ENCODE measurements at places on chromosomes 2 and 18. TPM values are rescaled to one million over a fixed set of nuclear protein-coding genes. Genes with fewer than 3 reads are reported as not detected.

The MAP3K19 gene
- not detected for total RNA-seq

- DNase-seq, result no peak
Observed at GRCh38 chr2:55236992-55237543, 4.6 kb downstream of the RPS27A start.

- no peak for DNase-seq
Observed at GRCh38 chr2:46493971-46494250, 14.5 kb downstream of the TMEM247 start.

- DNase-seq, result no peak
Observed at GRCh38 chr2:45180779-45181178, 171.5 kb upstream of the SIX2 start.

DNA sequence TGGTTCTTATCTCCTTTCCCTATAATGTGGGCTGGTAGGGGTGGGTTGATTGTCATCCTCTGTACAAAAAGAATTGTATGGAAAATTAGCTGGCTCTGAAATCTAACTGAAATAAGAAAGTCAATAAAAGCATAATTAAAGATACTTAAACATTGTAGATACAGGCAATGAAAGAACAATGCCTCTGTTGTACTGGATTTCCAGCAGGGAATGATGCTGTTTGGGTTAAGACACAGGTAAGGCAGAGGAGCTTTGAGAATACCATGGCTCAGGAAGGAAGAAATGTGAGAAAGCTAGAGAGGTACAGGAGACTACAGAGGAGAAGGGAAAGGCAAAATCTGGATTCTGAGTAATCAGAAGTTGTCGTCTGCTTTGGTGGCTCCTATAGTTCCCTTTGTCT is 10.1 kb downstream of the DTNA start:
- no peak for DNase-seq

The COL4A3 gene
- total RNA-seq, result under 0.01 TPM

The ITPRIPL1 gene
- total RNA-seq, result 3.2 TPM

The SERPINB10 gene
- total RNA-seq, result not detected

The ABCG5 gene
- not detected for total RNA-seq

The MOGAT1 gene
- not detected for total RNA-seq

The C2orf81 gene
- 0.86 TPM for total RNA-seq

Measured in fibroblast of villous mesenchyme (primary cell).